CD4-positive, alpha-beta T cell treated with Interleukin-21 for 1 hour (primary cell): ENCODE measurements at places on chromosomes 4 and X.

- no peak for DNase-seq
These were observed 25.4 kb upstream of the CD99 start for GRCh38 chrX:2665387-2666304.

GRCh38 chr4:76984788-76985211 is 35.2 kb downstream of the SEPTIN11 start:
- no peak for DNase-seq

- no peak for DNase-seq
These were observed 175.1 kb downstream of the AR start for GRCh38 chrX:67718926-67719325.

GRCh38 chr4:99117876-99118693 is 26.0 kb downstream of the ADH4 start:
- peak; percentile 2 for DNase-seq

DNA sequence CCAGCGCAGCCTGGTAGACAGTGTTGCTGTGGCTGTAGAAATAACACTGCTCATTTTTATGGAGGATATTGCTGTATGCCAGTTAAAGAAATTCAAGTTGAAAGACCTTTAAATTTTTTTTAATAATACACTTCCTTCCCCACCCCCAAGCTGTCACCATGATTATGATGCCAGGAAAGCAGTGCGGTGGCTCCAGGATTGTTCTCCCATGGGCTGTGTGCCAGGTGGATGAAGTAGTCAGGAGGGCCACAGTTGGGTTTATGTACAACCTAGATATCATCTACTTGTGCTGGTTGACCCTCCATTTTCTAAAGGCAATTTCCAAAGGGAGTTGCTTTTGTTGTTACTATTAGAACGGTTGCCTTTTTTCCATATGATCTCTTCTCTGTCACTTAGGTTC is 136.6 kb downstream of the AFF1 start:
- DNase-seq = no peak

DNA sequence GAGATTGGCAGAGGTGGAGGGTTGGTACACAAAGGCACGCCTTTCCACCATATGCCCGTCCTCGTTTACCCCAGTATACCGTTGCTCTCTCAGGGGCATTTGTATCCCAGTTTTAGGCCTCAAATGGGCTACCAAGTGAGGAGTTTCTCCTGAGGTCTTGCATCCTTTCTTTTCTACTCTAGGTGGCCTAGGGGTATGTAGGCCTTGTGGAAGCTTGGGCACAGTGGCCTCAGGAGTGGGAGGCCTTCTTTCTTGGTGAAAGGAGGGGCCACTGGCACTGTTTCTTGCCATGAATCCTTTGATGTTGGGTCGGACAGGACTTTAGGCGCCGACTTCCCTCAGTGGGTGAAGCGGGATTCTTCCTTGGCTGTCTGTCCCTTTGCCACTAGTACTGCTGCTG is 15.3 kb upstream of the MAGIX start:
- no peak for DNase-seq

DNA sequence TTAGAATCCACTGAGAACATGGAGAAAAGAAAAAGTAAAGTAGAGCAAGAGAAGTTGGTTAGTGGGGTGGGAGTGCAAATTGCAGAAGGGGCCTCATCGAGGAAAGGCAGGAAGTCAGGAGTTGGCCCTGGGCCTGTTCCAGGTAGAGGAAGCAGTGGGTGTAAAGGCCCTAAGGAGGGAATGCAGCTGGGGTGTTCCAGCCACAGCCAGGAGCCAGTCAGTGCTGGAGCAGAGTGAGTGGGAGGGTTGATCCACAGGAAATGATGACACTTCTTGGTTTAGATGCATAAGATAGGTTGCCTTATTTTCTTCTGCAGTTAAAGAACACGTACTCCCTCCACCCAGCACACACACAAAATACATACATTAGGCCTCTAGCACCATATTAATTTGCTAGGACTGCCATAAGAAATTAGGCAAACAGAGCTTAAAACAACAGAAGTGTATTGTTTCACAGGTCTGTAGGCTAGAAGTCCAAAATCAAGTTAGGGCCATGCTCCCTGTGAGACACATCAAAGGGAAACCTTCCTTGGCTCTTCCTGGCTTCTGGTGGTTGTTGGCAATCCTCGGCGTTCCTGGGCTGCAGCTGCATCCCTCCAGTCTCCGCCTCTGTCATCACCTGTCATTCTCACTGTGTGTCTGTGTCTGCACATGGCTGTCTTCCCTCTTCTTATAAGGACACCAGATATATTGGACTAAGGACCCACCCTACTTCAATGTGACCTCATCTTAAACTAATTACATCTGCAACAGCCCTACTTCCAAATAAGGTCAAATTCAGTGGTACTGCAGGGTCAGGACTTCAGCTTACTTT is 205.9 kb downstream of the AASDH start:
- no peak for DNase-seq

DNA sequence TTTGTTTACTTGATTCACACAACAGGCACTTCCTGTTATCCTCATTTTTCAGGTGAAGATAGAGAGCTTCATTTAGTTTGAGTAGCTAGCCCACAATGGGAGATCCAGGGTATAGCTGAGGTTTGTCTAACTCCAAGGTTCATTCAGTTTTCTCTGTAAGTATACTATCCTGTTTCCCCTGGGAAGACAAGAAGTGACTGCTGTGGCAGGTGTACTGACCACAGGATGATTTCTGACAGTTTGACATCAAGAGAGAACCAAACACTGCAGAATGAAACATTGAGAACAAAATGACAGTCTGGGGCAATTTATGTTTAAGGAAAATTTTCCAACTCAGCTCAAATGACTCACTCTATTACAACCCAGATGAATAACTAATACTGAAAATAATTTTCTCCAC is 958.0 kb downstream of the STPG2 start:
- DNase-seq = no peak

GRCh38 chrX:47776292-47777006 is 60.3 kb upstream of the ZNF81 start:
- no peak for DNase-seq
